Hematopoietic multipotent progenitor cell (in vitro differentiated cells): ENCODE measurements at places on chromosomes 5 and 9.

DNA sequence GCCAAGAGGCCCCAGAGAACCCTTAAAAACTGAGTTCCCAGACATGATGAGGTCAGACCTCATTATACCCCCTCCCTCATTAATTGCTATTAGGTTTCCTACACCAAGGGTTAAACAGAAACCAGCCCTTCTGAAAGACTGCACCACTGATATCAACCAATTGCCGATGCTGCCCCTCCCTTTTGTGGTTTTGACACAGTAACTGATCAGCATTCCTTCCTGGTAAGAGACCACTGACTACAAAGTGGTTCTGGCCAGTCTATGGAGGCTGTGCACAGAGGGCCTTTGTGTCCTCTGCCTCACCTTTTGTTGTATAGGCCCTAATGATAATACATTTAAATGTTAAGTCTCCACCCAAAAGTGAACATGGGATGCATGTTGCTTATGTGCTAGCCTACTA is 201.5 kb downstream of the FRMD3 start:
- DNase-seq: no peak

DNA sequence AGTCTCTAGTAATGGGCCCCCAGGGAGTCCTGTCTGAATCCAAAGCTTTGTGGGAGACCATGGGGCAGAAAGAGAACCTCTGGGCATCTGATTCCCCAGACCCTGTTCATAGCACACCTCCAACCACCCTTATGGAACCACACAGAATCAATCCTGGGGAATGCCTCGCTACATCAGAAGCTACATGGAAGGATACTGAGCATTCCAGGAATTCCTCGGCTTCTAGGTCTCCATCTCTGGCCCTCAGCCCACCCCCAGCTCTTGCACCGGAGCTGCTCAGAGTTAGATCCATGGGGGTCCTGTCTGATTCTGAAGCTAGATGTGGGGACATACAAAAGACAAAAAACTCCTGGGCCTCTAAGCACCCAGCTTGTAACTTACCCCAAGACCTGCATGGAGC is 28.4 kb downstream of the VCP start:
- DNase-seq: no peak

- no peak for DNase-seq
Observed at GRCh38 chr9:106590759-106591505, 272.0 kb upstream of the ZNF462 start.

- no peak for DNase-seq
Observed at GRCh38 chr9:99055384-99055783, 49.5 kb upstream of the TGFBR1 start.

- no peak for DNase-seq
Observed at GRCh38 chr5:167764641-167765289, 526.7 kb upstream of the WWC1 start.

DNA sequence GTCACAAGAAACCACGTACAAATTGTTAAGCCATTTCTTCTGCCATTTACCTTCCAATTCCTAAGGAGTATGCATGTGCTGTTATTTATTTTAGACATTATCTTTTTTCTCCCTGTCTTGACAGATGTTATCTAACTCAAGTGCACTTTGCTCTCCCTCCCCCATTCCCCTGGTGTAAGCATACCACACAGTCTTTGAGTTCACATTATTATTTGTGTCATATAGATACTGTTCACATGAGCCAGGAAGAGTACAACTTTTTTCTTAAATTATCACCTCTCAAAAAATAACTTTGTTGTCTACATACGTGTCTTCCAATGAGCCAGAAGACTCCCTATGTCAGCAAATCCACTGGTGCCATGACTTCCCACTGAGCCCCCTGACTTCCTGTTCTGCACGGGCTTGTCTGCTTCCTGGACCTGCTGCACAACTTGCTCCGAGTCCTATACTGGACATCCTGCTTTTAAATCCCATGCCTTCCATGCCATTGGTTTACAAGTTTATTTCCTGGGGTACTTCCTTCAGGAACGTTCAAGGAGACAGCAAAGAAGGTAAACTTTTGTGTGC is 19.9 kb upstream of the FAM120A start:
- no peak for DNase-seq

- no peak for DNase-seq
Observed at GRCh38 chr9:133539991-133540697, 5.6 kb downstream of the ADAMTSL2 start.

DNA sequence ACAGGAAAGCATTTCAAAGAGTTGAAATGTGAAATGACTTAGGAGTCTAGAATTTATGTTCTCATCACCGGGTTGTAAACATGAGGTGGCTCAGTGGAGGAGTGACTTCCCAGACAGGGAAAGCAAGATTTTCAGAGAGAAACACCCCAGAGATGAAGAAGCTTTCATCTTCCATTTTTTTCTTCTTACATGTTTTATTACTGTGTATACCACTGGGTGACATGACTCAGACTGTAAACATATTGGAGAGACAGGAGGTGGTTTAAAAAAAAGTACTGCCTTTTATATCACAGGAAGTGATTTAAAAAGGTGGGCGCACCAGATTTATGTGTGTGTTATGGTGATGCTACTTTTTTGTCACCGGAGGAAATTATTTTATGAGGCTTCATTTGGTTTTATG is 209.1 kb upstream of the TUT7 start:
- no peak for DNase-seq

DNA sequence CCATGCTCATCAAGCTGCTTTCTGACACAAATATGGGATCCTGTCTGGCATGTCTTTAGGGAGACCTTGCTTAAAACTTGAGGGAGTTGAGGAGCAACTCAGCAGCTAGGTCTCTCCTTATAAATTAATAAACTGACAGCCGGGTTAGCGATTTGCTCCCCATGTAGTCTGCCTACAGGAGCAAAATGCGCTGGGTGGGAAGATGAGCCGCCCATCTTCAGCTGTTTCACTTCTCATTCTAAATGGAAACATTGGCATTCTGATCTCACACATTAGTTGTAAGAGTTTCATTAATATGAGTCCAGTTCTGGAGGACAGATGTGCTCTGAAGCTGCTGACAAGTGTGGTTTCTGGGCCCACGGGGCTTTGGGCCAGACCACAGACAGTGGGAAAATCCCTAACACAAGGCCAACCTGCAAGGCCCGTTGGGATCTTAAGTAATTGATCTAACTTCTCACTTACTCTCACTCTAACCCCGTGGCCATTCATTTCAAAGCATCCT is 197.0 kb downstream of the MCTP1 start:
- no peak for DNase-seq

- peak; percentile 2 for DNase-seq
Observed at GRCh38 chr5:50856401-50857119, 190.1 kb downstream of the PARP8 start.

- no peak for DNase-seq
Observed at GRCh38 chr9:95876595-95876994, 1.1 kb downstream of the ERCC6L2 start.

GRCh38 chr5:113295111-113295539 is 139.7 kb downstream of the TSSK1B start:
- no peak for DNase-seq

- DNase-seq: peak; percentile 13
Observed at GRCh38 chr9:4382722-4383317, 83.0 kb upstream of the GLIS3 start.

GRCh38 chr5:125612181-125612721 is 811.0 kb upstream of the GRAMD2B start:
- no peak for DNase-seq

GRCh38 chr9:89311346-89312221 is 589 bp downstream of the CKS2 start:
- DNase-seq: no peak

DNA sequence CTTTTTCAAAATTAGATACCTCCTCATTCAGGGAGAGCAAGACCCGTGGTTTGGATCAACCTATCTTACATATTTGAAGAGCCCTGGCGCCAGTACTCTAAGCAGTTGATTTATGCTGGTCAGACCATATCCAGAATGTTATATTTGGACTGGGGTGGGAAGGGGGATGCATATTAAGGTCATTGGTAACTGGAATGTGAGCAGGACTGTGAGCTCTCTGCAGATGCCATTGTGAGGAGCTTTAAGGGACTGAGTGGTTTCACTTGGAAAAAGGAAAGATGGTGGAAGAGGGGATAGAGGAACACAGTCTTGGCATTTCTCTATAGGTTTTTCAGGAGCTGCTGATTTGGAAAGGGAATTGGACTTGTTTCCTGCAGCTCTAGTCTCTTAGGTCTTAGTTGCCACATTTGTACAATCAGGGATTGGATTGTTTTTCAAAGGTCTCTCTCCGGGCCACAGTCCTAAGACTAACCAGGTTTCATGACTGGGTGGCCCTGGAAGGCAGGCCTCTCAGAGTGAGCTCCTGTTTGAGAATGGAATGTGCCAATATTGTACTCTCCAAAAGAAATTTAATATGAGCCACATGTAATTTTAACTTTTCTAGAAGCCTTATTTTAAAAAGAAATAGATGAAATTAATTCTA is 25.8 kb upstream of the F2R start:
- DNase-seq: no peak

- DNase-seq: no peak
Observed at GRCh38 chr9:16001856-16002255, 449.0 kb downstream of the CCDC171 start.

DNA sequence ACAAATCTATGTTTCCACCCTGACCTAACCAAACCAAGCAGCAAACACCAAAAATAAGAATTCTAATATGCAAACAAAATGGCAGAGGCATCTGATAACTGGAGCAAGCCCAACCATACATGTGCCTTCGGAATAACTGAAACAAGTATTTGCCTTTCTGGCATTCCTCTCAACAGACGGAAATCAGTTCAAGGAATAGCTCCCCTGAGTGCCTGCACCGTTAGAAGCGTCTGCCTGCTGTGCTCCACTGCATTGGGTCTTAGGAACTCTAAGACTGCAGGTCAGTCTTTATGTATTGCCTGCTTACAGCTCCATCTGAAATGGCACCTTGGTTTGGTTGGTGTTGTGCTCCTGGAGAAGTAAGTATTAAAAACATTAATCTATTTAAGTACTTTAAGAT is 98.5 kb downstream of the MRPS27 start:
- DNase-seq: no peak

DNA sequence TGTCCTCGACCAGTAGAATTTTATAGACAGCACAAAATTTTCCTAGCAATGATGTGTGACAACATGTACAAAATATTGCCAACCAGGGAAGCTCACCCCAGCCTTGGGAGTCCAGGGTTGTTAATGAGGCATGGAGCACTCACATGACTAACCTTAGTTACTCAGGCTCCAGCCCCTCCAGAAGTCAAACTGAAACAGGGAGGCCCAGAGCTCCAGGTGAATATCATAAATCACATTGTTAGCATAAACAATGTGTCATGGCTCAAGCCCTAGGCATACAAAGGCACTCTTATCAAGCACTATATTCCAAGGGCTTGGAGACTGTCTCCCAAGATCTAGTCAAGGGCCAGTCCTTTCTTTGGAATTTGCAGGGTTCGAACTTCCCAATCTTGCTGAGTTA is 44.4 kb downstream of the TNFAIP8 start:
- DNase-seq: no peak

GRCh38 chr5:78649861-78650496 is 1.4 kb upstream of the LHFPL2 start:
- no peak for DNase-seq

- DNase-seq: no peak
Observed at GRCh38 chr5:150918613-150919012, 13.8 kb upstream of the ZNF300 start.

DNA sequence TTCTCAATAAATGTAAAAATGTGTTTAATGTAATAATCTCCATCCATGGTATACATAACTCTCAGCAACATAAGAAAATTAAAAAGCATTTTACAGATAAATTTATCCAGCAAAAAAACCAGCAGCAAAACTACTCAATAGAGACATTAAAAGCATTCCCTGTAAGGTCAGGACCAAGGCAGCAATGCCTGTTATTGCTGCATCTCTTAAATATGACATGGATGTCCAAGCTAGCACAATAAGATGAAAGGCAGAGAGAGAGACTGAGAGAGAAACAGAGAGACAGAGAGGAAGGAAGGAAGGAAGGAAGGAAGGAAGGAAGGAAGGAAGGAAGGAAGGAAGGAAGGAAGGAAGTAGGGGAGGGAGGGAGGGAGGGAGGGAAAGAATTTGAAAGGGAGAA is 289.0 kb upstream of the PAPPA start:
- no peak for DNase-seq

- DNase-seq: no peak
Observed at GRCh38 chr5:116404792-116405191, 169.8 kb downstream of the SEMA6A start.

- no peak for DNase-seq
Observed at GRCh38 chr9:135772056-135772646, 70.2 kb downstream of the KCNT1 start.

GRCh38 chr9:77847059-77847499 is 184.5 kb downstream of the GNAQ start:
- no peak for DNase-seq

DNA sequence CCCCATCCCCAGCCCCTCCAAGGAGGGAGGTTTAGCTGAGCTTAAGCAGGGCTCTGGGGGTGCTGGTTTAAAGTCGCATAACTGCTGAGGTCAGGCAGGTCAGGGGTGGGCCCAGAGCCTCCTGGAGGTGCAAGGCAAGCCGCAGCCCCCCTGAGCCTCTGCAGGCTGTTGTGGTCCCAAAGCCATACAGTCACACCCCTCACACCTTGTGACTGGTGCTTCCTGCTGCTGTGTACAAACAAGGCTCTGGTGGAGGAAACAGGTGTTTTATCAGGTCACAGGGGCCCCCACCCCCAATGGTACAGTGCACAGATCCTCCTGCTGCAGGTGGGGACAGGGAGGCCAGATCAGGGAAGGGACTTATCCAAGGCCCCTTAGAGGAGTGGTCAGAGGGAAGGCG is 8.0 kb downstream of the TCF7 start:
- DNase-seq: peak; percentile 58

DNA sequence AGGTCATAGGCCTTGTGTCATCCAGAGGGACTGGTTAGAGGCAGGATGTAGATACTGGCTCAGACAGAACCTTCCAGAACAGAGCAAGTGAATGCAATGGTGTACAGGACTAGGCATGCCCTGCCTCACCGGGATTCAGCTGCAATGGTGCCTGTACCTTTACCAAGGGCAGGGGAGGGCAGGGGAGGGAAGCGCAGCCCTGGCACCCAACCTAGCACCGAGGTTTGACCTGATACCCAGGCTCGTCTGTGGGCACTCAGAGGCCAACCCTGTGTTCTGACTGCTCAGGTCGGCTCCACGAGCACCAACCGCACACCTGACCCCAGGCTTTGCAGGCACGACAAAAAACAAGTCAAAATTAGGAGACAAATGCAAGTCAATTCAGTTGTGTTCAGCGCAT is 47.3 kb upstream of the GFPT2 start:
- no peak for DNase-seq

- no peak for DNase-seq
Observed at GRCh38 chr9:130030651-130031127, 12.3 kb downstream of the FNBP1 start.

- no peak for DNase-seq
Observed at GRCh38 chr5:1366514-1366913, 21.6 kb upstream of the CLPTM1L start.
